ENCODE measurements at places on chromosomes 1 and 21.

GRCh38 chr21:40768056-40768455, 78.9 kb downstream of the DSCAM start:
- DNase-seq = no peak

- no peak for DNase-seq
These were observed 40.6 kb upstream of the TSPEAR start for GRCh38 chr21:44751799-44752636.

- DNase-seq = no peak
These were observed 35.2 kb upstream of the SIPA1L2 start for GRCh38 chr1:232664844-232665777.

GRCh38 chr1:179353546-179353945, 12.2 kb upstream of the AXDND1 start:
- no peak for DNase-seq

- DNase-seq = no peak
These were observed 82.8 kb downstream of the TRIM33 start for GRCh38 chr1:114428083-114428754.

- no peak for DNase-seq
These were observed 73.0 kb upstream of the TLR5 start for GRCh38 chr1:223216074-223216473.

DNA sequence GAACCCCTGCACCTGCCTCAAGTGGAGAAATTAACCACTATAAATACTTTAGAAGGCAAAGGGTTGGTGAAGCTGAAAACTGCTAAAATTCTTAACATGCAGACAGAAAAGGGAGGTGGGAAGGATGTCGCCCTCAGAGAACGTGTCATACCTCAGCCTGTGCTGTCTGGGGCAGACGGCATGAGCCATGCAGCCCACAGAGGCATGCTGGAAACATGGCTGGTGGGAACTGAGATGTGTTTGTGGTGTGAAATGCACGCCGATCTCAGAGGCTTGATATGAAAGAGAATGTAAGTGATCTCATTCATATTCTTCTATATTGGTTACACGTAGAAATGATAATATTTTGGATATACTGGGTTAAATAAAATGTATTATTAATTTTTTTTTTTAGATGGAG, 16.3 kb downstream of the AGPAT3 start:
- no peak for DNase-seq

GRCh38 chr1:187938092-187938491, 1109.3 kb downstream of the PLA2G4A start:
- DNase-seq = no peak

- DNase-seq = no peak
These were observed 193.8 kb downstream of the ST6GALNAC3 start for GRCh38 chr1:76268341-76268740.

GRCh38 chr1:65011983-65012382, 45.6 kb upstream of the JAK1 start:
- DNase-seq = no peak

GRCh38 chr1:8021676-8022266, 4.3 kb downstream of the ERRFI1 start:
- no peak for DNase-seq

DNA sequence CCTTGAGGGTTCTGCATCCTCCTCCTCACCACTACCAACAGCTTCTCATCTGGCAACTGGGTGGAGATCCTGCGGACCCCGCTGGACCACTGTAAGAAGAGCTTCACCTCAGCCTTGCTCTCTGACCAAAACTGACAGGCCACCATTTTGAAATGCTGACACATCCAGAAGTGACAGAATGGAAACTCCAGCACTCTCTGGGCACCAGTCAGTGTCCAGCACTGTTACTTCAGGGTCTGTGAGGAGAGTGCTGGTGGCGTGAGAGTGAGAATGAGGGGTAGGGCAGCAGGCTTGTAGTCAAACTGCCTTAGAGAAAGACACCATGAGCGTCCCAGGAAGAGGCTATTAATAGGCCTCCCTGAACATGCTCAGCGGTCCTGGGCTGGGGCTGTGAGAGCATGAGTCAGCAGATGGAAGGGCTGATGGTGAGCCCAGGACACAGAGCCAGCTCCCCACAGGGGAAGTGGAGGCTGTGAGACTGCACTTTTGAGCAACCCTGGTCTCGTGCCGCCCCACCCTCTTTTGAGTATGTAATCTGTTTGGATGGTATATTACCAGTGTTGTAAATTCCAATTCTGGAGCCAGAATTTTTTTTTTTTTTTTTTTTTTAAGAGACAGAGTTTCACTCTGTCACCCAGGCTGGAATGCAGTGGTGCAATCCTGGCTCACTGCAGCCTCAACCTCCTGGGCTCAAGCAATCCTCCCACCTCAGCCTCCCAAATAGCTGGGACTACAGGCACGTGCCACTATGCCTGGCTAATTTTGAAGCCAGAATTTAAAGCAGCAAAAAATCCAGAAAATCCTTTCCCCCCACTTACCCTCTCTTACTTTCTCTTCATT, 34.4 kb upstream of the SLC30A1 start:
- no peak for DNase-seq

GRCh38 chr1:180165509-180166435, 11.1 kb downstream of the QSOX1 start:
- no peak for DNase-seq

- DNase-seq = no peak
These were observed 26.2 kb downstream of the ITPKB start for GRCh38 chr1:226712742-226713419.

DNA sequence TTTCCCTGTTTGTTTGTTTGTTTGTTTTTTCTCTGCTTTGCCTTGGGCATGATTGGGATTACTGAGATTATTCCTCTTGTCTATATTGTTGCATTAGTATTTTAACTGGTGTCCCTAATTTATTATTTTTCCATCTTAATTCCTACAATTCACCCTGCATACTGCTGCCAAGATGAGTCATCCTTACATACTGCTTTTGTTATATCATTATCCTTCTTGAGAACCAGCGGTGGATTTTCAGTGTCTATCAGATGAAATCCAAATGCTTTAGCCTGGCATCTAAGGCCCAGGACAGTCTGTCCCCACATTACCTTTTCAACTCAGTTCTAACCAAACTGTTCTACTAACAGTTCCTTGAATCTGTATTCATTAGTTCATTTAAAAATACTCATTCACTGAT, 101.7 kb downstream of the OLFML2B start:
- no peak for DNase-seq

DNA sequence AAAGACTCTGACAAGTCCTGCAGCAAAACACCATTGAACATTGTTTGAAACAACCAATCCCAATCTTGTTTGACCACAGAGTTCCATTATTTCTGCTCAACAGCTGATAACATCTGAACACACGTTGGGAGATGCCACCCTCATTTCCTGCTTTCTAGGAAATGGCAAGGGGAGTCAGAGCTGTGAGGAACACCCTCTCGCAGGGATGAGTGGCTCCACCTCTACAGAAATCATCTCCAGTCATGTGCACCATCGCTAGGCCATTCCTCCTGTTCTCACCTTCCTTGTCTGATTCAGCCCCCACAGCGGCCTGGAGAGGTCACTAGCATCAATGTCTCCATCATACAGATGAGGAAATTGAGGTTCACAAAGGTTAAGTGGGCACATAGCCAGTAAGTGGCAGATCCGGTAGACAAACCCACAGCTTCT, 22.4 kb upstream of the RUNX3 start:
- no peak for DNase-seq

- DNase-seq = no peak
These were observed 10.4 kb upstream of the NCF2 start for GRCh38 chr1:183600634-183601033.

- DNase-seq = peak; percentile 67
These were observed 43.3 kb downstream of the PTPRC start for GRCh38 chr1:198681831-198682759.

GRCh38 chr1:165773324-165773965, 4.8 kb upstream of the TMCO1 start:
- no peak for DNase-seq

- peak; percentile 5 for DNase-seq
These were observed 4.8 kb upstream of the LRRC8B start for GRCh38 chr1:89519779-89520358.

- no peak for DNase-seq
These were observed 32.9 kb upstream of the MED18 start for GRCh38 chr1:28295936-28296335.
